ENCODE measurements at places on chromosomes 2 and 18.

GRCh38 chr2:25362434-25363145 lies 20.9 kb upstream of the DNMT3A start:
- DNase-seq = no peak

DNA sequence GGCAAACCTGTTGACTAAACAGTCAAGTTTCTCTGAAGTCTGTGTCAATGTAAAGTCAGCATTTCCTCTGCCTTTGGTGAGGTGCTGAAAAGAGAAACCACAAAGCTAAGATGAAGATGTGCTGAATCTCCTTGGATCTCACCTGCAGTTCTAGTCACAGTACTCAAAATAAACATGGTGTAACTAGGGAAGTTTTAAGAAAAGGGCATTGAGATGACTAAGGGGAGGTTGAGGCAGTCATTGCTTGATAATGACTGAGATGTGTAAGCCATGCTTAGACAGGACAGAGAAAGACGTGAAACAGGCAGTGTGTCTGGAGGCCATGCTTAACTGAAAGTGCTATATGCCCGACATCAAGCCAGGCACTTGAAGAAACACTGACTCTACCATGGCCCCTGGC lies 1010.0 kb upstream of the CELF4 start:
- DNase-seq = no peak

GRCh38 chr2:173238385-173238784 lies 116.3 kb upstream of the CDCA7 start:
- DNase-seq = no peak

GRCh38 chr2:68832233-68832869 lies 38.8 kb downstream of the BMP10 start:
- DNase-seq = no peak

DNA sequence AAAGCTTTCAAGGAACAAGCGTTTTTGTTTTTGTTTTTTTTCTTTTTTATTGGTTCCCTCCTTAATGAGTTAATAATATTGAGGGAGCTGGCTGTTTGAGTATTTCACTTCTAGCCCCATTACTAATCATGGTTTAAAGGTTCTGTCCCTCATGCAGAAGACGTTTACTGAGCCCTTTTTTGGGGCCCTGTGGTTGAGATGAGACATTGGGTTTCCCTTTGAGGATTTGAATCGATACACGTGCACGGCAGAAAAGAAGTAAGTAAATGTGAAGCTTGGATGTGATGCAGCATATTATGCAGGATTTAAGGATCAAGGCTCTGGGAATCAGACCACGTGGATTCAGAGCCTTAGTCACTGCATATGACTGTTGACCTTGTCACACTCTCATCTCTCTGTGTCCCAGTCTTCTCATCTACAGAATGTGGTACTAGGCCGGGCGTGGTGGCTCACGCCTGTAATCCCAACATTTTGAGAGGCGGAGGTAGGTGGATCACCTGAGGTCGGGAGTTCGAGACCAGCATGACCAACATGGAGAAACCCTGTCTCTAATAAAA lies 1.0 kb upstream of the CHST10 start:
- no peak for DNase-seq

GRCh38 chr18:35564795-35565453 lies 16.6 kb upstream of the GALNT1 start:
- DNase-seq = no peak

- DNase-seq = no peak
These were observed 46.8 kb upstream of the ANXA4 start for GRCh38 chr2:69694894-69695849.

- DNase-seq = no peak
These were observed 112.1 kb downstream of the NCKAP5 start for GRCh38 chr2:133456156-133456555.

GRCh38 chr2:33476131-33476792 lies at the start of gene RASGRP3:
Gene RASGRP3, plus strand, starts transcription at chr2:33476649. Its CDS starts 38,488 bp downstream, at chr2:33515137.
- peak; percentile 86 for DNase-seq

GRCh38 chr2:216171011-216171410 lies 61.9 kb downstream of the XRCC5 start:
- no peak for DNase-seq

DNA sequence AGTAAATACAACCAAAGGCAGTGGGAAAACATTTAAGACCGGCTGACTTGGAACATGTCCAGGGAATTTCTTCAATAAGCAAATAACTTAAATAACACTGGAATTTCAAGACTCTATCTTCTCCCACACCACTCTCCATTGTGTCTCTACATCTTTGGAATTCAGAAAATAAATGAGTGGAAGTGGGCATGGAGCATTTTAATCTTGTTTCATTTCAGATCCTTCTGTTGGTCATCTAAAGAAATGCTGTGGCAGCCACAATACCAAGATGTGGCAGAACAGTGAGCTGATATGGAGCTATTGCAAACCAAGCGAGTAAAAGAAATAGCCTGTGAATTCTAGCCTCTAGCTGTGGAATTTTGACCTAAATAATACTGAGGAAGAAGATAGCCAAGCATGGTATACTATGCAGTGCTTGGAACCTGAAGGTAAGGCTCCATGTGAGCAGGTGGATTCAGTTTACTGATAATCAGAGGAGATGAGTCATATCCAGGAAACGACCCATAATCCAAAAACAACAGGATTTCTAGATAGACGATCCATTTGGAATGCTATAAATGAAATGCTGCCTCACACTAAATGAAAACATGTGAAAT lies 157.1 kb upstream of the SCN7A start:
- DNase-seq = no peak

GRCh38 chr18:48831113-48831759 lies 119.5 kb downstream of the SMAD7 start:
- DNase-seq = no peak

DNA sequence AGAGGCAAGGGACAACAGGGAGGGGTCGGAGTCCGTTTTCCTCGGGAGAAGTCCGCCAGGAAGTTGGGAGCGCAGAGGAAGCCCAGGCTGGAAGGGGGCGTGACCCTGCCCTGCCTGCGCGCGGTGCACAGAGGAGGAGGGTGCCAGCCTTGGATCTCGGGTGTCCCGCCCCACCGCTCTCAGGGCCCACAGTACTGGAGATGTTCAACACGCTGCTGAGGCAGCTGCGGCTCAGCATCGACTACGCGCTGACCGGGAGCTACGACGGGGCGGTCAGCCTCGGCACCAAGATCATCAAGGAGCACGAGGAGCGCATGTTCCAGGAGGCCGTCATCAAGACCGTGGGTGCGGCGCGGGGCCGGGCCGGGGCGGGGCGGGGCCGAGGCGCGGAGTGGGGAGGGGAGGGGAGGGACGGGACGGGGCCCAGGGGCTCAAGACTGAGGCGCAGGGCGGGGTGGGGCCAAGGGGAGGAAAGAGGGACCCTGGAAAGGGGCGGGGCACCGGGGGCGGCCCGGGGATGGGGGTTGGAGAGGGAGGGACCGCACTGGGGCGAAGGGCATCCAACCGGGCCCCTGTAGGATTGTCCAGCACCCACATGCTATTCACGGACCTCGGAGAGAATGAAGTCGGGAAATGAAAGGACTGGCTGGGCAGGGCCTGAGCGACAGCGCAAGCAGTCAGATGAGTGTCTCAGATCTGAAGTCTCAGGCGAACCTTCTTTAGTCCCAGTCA lies 36.6 kb downstream of the POMC start:
- DNase-seq = no peak

Data from GM04504 (cell line).